ENCODE measurements at places on chromosomes 4 and X.

- no peak for DNase-seq
Observed at GRCh38 chrX:22313766-22314165, 41.1 kb downstream of the CBLL2 start.

DNA sequence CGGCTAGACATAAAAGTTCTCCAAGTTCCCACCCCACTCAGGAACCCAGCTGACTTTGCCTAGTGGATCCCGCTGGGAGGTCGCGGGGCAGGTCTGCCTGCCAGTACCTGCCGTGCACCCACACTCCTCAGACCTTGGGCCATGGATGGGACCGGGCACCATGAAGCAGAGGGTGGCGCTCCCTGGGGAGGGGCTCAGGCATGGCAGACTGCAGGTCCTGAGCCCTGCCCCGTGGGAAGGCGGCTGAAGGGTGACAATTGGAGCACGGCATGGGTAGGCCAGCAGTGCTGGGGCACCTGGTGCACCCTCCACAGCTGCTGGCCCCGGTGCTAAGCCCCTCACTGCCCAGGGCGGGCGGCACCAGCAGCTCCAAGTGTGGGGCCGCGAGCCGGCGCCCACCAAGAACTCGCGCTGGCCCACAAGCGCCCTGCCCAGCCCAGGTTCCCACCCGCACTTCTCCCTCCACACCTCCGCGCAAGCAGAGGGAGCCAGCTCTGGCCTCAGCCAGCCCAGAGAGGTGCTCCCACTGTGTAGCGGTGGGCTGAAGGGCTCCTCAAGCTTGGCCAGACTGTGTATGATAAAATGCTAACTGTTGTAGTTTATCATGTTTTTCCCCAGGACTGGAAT is 63.1 kb downstream of the UGT2A2 start:
- DNase-seq = no peak

DNA sequence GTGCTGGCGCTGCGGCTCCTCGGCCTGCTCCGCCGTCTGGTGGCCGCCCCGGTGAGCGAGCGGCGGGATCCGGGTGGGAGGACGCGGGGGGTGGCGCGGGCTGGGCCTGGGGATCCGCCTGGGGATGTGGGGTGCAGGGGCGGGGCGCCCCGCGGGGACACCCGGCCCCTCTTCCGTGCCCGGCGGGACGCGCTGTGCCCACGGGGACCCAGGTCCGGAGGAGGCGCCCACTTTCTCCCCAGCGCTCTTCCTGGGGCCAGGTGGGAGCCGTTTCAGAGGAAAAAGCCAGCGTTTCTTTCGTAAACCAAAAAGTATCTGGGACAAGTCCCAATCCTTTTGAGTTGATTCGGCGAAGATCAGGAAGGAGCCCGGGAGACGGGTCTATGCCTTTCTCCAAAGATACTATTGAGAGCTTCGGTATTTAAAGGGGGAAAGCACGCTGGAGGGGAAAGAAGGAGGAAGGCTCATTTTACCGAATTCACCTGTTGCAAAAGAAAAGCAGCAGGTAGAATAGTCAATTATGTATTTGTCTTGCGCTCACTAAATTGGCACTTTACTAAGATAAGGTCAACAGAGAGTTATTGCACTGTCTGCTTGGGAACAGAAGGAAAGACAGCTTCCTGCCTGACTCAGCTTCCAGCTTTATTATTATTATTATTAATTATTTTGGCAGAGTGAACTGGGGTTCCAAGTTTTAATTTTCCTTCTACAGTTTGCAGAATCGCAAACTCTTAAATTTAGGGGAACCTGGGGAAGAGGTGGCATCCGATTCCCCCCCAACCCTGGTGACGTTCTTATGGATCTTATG is 81.5 kb upstream of the CD99 start:
- no peak for DNase-seq

GRCh38 chr4:141788169-141788915 is 152.0 kb downstream of the IL15 start:
- DNase-seq = no peak

GRCh38 chrX:121110536-121110935 is 63.1 kb downstream of the GLUD2 start:
- no peak for DNase-seq

- DNase-seq = no peak
Observed at GRCh38 chr4:146329050-146329716, 114.8 kb downstream of the REELD1 start.
